ENCODE measurements at places on chromosomes 6 and 20. TPM values are rescaled to one million over a fixed set of nuclear protein-coding genes. Genes with fewer than 3 reads are reported as not detected.

L3MBTL3 gene
- 39.3 TPM for total RNA-seq

TULP1 gene
- 0.66 TPM for total RNA-seq

TREM1 gene
- not detected for total RNA-seq

WFDC8 gene
- not detected for total RNA-seq

MATN4 gene
- total RNA-seq: 0.28 TPM

CDH26 gene
- total RNA-seq: 0.58 TPM

- peak overlapping the region; percentile 92 for H3K27ac ChIP-seq
- peak; percentile 47 for DNase-seq
- H3K4me3 ChIP-seq: peak overlapping the region; percentile 40
- H3K36me3 ChIP-seq: peaks cover 6% of the 10 kb centered on the region
- no peaks in the 10 kb centered on the region for H3K27me3 ChIP-seq
Observed at GRCh38 chr20:19320005-19320404, 107.6 kb downstream of the SLC24A3 start.

GRCh38 chr6:13370623-13371022 lies 42.3 kb upstream of the TBC1D7 start:
- H3K4me3 ChIP-seq: no peak overlapping the region
- DNase-seq: no peak
- no peaks in the 10 kb centered on the region for H3K27me3 ChIP-seq
- H3K4me1 ChIP-seq: peaks cover 19% of the 10 kb centered on the region
- no peak overlapping the region for H3K27ac ChIP-seq

DNA sequence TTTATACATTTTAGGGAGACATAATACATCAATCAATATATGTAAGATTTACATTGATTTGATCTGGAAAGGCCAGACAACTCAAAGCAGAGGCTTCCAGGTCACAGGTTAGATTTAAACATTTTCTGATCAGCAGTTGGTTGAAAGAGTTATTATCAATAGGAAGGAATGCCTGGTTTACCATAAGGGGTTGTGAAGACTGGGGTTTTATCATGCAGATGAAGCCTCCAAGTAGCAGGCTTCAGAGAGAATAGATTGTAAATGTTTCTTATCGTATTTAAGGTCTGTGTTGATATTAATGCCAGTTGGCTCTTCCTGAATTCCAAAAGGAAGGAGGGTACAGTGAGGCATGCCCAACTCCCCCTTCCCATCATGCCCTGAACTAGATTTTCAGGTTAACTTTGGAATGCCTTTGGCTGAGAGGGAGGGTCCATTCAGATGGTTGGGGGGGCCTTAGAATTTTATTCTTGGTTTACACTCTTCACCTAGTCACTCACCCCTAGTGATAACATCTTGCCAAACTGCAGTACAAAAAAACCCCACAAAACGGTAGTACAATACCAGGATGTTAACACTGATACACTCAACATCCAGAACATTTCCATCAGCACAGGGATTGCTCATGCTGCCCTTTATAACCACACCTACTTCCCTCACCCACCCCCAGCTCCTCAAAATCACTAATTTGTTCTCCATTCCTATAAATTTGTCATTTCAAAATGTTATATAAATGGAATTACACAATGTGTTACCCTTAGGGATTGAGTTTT lies 259.6 kb upstream of the PLN start:
- DNase-seq: no peak
- no peak overlapping the region for H3K27ac ChIP-seq
- no peaks in the 10 kb centered on the region for H3K36me3 ChIP-seq
- no peak overlapping the region for H3K4me3 ChIP-seq
- no peaks in the 10 kb centered on the region for H3K27me3 ChIP-seq

- H3K36me3 ChIP-seq: no peaks in the 10 kb centered on the region
- H3K4me3 ChIP-seq: no peak overlapping the region
- H3K27ac ChIP-seq: no peak overlapping the region
- H3K27me3 ChIP-seq: peaks cover 19% of the 10 kb centered on the region
- DNase-seq: no peak
Observed at GRCh38 chr6:90691823-90692222, 105.0 kb upstream of the MAP3K7 start.

DNA sequence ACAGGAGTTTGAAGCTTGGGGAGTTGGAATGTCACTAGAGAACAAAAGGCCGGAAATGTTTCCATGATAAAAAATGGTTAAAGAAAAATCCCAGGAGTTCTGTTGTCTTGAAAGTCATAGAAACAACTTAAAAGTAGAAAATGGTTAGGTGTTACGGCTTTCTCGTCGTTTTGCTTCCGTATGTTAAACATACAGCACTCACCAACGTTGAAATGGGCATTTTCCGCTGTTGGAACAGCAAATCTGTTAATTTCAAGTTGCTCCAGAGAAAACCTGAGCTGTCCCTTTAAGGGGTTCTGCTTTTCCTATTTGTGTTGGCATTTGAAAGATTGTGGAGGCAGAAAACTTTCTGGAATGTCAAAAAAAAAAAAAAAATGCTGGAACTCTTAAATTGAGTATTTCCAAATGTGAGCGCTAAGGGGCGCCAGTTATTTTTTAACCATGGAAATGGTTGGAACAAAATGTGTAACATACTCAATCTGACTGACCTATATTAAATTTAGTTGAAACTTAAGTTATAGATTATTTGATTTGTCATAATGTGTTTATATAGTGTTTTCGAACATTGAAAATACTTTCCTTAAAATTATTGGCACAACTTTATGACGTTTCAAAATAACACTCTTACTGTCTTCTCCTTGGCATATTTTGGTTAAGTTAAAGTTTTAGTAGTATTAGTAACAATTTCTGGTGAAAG lies 2.2 kb downstream of the QKI start:
- peaks cover 47% of the 10 kb centered on the region for H3K4me1 ChIP-seq
- H3K27me3 ChIP-seq: no peaks in the 10 kb centered on the region
- H3K36me3 ChIP-seq: no peaks in the 10 kb centered on the region
- peak overlapping the region; percentile 95 for H3K4me3 ChIP-seq
